ENCODE measurements at places on chromosomes 3 and 15.
A peak's percentile ranks its signal among the peaks of the same experiment; 100 is the strongest.

DNA sequence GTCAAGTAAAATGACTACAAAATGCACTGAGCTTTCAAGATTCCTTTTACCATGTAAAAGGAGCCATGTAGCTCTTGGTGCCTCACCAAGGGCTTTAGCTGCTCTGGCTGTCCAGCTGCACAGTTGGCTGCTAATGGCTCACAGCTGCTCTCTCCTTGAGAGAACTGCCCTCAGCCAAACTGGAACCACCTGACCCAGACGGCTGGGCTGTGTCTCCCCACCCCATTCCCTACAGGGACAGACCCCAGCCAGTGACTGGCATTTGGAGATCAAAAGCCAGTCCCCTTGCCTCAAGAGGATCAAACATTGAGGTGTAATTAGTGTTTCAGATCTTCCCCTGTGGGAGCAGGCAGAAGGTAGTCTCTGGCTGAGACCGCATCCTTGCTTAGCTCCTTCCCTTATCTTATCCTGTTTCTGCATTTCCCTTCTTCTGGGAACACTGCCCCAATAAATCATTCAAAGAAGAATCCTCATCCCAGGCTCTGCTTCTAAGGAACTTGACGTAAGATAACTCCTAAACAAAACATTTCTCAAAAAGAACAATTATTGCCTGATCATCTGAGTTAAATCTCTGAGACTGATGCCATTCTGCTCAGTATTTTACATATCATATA is 28.6 kb upstream of the UBE2E2 start:
- DNase-seq: no peak

DNA sequence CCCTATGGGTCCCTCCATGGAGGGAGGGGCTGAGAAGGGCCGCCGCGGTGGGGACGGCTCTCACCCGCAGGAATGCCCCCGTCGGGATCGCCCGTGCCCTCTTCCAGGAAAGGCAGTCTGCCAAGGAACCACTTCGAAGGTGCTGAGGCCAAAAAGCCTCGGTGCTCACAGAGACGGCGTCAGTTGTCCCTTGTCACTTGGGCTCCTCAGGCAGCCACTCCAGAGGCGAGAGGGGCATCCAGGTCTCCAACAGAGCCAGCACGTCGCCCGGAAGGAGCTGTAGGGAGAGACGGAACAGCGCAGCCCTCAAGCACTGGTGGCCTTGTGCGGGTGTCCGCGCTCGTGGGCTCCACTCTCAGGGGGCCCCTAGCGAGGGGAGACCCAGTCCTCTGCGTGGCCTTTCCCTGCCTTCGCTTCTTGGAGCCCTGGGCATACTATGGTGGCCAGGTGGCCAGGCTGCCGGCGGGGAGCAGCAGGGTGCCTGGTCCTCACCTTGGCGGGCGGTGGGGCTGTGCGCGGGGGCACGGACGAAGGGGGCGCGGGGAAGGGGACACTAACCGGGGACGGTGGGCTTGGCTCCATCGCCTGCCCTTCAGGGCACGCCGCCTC is 994 bp downstream of the MESP1 start:
- no peak for DNase-seq

GRCh38 chr15:32098033-32098432 is 67.7 kb downstream of the CHRNA7 start:
- no peak for DNase-seq

GRCh38 chr3:4633078-4634004 is 140.2 kb downstream of the ITPR1 start:
- peak; percentile 52 for DNase-seq

DNA sequence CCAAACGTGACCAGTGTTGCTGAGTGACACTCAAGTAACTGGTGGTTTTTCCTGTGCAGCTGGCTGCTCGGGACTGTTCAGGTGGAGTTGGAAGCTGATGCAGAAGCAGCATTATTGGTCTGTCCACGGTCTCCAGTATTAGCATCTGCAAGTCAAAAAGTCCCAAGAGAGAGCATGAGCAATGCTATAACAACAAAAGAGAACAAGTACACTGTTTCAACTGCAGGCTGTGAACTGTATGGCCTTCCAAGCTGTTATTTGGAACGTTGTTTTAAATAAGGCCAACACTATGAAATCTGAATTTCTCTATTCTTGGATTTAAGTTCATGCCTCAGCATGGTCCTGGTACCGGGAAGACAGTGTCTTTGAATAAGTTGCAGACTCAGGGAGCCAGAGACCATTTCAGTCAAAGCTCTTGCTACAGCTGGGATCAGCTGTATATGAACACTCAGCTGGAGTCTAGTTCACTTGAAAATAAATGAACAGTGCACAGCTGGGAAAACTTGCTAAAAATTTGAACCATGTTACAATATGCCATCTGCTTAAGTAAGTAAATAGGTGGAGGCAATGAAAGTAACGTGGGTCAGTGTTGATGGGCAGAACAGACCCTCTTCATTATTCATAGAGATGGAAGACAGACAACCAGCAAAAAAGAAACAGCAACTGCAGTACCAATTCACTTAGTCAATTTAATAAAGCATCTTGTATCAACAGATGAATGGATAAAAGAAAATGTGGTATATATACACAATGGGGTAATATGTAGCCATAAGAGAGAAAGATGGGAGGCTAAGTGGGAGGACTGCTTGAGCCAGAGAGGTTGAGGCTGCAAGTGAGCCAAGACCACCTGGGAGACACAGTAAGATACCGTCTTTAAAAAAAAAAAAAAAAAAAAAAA is 45.1 kb downstream of the NR1I2 start:
- DNase-seq: no peak

GRCh38 chr3:101077361-101078011 is 84.3 kb upstream of the ABI3BP start:
- no peak for DNase-seq

- DNase-seq: no peak
Observed at GRCh38 chr3:139477710-139478640, 1.7 kb upstream of the RBP2 start.

DNA sequence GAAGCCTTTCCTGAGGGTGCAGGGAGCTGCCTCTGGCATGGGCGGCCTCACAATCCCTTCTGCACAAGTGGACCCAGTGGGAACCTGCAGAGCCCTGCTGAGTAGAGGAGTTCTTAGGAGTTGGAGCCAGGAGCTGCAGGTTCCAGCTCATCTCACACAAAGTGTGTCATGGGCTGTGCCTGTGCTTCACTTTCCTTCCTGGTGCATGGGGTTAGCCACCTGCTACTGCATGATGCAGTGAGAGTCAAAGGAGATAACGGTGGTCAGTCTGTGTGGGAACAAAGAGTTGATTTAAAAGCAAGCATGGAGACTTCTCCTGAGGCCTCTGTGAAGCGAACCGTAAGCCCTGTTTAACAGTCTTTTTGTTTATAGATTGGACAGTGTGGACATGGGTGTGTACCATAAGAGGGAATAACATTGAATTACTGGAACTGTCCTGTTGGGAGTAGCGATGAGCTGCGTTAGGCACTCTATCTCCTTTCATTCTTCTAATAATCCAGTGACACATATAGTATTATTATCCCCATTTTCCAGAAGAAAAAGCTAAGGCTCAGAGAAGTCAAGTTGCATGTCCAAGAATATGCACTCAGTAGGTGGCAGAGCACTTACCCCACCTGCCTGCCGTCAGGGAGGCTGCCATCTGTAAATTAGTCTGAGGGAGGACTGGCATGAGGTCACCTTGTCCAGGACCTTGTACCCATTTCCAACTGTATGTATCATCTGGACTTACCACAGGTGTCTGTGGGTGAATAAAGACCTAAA is 68.7 kb upstream of the PRR23C start:
- no peak for DNase-seq

DNA sequence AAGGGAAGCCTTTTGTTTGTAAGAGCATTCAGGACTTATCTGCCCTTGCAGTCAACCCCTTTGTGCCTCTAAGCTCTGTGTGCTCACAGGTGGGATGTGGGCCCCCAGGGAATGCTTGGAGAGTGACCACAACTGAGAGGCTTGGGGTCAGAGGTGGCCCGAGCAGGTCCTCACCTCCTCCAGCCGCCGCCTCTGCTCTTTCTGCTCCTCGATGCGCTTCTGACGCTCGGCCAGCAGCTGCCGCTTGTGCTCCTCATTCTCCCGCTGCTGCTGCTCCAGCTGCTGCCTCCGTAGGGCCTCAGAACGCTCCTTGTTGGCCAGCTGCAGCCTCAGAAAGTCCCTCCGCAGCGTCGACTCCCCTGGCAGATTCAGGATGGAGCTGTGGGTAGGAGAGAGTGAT is 130.8 kb upstream of the SLC2A2 start:
- DNase-seq: no peak

DNA sequence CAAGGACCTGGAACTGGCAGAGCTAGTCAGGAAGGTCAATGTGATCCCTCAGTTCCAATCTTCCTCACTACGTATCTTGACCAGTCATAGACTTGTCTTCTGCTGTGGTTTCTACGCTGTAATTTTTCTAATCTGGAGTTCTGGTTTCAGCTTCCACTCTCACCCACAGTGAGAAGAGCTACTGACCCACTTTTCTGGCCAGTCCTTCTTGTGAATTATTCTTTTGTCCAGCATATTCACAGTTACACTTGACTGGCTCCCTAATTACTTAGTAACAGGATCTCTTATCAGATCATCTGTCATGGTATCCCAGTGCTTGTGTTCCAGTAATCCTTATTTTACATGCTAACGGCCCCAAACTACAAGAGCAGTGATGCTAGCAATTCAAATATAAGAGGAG is 72.4 kb upstream of the MME start:
- DNase-seq: no peak

DNA sequence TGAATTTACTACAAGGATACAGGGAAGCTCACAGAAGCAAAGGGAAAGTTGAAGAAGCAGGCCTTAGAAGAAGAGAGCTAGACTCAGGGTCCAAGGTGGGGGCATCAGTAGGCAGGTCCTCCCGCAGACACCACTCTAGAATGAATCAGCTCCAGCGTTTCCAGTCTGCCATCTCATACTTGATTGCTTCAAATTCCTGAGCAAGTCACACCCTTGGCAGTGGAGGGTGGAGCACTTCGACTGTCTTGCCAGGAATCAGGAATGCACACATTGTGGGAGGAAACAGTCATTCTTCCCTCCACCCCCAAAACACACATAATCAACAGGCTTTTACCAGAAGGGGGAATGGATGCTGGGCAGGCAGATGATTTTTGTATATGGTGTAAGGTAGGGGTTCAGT is 78.5 kb downstream of the CHCHD6 start:
- no peak for DNase-seq

GRCh38 chr3:196513697-196514349 is 1.3 kb downstream of the SMCO1 start:
- no peak for DNase-seq

GRCh38 chr3:69806735-69807438 is 67.6 kb downstream of the MITF start:
- DNase-seq: no peak

GRCh38 chr3:8489278-8489792 is 12.3 kb upstream of the LMCD1 start:
- no peak for DNase-seq

GRCh38 chr3:141876381-141876890 is at the start of gene ATP1B3:
Gene ATP1B3 (plus strand): TSS chr3:141876643. CDS start chr3:141876802, 159 bp downstream.
- peak; percentile 77 for DNase-seq

DNA sequence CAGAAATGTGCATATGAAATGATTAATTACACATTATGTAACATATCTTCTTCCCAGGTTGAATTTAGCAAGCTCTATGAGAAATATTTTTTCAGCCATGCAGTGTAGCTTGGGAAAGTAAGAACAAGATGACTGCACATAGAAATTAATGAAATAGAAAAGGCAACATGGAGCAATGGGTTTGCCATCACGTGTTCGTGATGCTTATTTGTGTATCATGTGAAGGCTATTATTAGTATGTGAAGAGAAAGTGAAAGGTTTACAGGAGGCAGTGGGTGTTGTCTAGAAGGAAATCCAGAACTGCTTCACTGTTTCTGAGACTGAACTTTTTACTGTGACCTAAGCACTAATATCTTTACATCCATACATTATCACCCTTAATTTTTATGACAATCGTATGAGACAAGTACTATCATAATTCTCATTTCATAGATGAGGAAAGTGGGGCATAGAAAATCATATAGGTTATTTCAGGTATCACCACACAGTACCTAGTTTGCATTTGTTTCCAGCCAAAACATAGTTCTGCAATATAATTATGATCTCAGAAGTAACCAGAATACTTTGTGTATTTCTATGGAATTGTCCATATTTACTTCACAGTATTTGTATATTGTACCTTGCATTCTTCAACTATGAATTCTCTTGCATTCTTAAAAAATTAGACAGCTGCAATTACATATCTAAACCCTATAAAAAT is 14.9 kb downstream of the SERPINI1 start:
- no peak for DNase-seq

GRCh38 chr3:71201939-71202338 is 381.6 kb downstream of the FOXP1 start:
- peak; percentile 20 for DNase-seq

- no peak for DNase-seq
Observed at GRCh38 chr3:140434261-140434905, 243.5 kb upstream of the TRIM42 start.

GRCh38 chr3:39021029-39021428 is 30.7 kb downstream of the SCN11A start:
- DNase-seq: no peak

DNA sequence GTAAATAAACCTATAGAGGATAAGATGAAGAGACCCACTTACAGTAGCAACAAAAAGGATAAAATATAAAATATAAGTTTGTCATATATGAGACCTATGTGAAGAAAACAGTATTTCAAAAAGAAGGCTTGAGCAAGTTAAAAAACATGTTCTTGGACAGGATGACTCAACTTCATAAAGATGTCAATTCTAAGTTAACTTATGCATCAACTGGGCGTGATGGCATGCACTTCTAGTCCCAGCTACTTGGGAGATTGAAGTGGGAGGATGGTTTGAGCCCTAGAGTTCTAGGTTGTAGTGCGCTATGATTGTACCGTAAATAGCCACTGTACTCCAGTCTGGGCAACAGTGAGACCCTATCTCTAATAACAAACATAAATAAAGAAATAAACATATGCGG is 59.7 kb downstream of the PDCD6IP start:
- no peak for DNase-seq

GRCh38 chr3:64160000-64160695 is 65.1 kb downstream of the PRICKLE2 start:
- DNase-seq: no peak

- no peak for DNase-seq
Observed at GRCh38 chr3:170765419-170766078, 104.4 kb downstream of the RPL22L1 start.

DNA sequence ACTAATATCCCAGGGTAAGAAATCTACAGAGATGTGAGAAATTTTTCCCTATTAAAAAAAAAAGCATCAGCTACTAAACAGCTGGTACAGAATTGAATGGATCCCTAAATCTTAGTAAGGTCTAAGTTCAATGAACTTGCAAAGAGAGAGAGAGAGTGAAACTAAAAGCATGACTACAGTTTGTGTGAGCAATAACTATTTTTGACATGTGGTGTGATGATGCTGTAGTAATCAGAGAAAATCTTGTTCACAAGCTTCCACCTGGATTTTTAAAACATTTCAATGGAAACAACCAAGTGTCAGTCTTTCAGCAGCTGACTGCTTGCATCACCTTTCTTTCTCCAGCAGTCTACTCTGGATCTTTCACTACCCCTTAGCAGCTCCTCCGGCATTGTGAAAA is 45.2 kb upstream of the ABI3BP start:
- DNase-seq: no peak

DNA sequence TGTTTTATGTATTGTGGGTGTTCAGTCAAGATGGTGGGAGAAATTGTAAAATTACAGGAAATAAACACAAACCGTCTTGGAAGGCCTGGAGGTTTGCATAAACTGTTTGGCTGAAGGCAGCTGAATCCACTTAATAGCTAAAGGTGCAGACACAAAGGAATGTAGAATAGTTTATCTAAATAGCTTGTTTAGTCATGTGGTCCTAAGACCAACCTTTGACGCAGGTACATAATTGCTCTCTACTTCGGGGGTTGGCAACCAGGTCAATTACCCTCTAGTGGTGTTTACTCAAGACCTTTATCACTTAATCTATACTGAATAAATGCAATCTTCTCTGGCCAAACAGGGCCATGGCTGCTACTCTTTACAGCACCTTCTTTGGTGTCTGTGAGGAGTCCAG is 502.8 kb downstream of the IGSF11 start:
- DNase-seq: no peak
